Activated T-cell treated with anti-CD3 and anti-CD28 coated beads for 24 hours (primary cell): ENCODE measurements at places on chromosomes 16 and 17.

GRCh38 chr17:15321556-15322251 is 19.7 kb downstream of the TEKT3 start:
- DNase-seq, result no peak

DNA sequence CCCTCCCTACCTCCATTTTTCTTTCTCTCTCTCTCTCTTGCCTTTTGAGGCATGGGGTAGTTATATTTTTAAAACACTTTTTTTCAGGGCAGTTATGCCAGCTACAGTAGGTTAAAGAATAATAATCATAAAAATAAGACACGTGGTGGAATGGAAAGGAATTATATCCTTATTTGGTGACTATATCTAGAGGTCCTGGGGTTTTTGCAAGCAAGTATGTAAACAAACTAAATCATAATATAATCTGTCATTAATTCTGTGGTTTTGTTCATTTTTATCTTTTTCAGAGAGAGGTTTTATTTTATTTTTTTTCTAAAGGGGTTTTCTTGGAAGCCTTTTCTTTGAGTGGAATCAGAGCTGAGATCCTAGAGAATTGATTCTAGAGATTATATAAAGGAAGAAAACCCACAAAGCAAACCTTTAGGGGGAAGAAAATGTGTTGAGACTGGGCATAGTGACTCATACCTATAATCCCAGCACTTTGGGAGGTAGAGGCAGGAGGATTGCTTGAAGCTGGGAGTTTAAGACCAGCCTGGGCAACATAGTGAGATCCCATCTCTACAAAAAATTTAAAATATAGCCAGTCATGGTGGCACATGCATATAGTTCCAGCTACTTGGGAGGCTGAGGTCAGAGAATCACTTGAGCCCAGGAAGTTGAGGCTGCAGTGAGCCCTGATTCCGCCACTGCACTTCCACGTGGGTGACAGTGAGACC is 53.2 kb downstream of the NQO1 start:
- DNase-seq, result no peak

DNA sequence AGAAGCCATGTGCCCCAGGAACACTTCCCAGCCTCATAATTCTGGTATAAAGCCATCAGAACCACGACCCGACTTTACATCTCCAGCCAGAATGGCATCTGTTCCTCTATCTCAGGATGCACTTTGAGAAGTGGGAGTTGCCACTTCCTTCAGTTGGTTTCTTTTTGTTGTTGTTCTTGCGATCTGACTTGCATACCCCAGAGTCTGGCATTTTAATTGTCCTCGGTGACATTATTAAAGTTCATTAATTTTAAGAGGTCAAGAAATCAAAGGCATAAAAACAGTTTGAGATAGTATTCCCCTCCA is 13.5 kb downstream of the MARCHF10 start:
- DNase-seq, result no peak

GRCh38 chr17:18278867-18279266 is 18.4 kb downstream of the MIEF2 start:
- DNase-seq, result no peak

DNA sequence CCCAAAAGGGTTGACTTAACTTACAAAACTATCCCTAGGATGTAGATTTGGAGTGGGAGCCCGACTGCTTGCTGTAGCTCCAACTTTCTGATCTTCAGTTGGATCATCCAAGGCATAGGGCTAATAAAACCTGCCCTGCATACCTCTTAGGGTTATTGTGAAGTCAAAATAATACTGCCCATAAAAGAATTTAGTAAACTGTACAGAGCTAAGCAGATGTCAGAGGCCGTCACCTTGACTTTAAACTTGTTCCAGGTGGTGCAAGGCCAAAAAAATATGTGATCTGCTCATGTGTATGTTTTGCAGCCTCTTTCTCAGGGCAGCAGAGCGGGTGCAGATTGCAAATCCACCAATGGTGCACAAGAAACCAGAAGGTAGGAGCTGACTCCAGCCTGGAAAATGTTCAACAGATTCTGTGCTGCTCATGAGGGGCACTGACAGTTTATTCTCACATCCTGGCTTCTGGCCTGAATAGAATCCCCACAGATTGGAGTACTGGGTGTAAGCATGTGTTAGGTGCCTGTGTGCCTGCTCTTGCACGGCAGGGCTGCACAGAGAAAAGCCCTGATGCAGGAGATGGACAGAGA is 180.7 kb downstream of the MAP2K4 start:
- no peak for DNase-seq

- DNase-seq, result no peak
Measured at GRCh38 chr17:73476890-73477350, 165.1 kb upstream of the CDC42EP4 start.

DNA sequence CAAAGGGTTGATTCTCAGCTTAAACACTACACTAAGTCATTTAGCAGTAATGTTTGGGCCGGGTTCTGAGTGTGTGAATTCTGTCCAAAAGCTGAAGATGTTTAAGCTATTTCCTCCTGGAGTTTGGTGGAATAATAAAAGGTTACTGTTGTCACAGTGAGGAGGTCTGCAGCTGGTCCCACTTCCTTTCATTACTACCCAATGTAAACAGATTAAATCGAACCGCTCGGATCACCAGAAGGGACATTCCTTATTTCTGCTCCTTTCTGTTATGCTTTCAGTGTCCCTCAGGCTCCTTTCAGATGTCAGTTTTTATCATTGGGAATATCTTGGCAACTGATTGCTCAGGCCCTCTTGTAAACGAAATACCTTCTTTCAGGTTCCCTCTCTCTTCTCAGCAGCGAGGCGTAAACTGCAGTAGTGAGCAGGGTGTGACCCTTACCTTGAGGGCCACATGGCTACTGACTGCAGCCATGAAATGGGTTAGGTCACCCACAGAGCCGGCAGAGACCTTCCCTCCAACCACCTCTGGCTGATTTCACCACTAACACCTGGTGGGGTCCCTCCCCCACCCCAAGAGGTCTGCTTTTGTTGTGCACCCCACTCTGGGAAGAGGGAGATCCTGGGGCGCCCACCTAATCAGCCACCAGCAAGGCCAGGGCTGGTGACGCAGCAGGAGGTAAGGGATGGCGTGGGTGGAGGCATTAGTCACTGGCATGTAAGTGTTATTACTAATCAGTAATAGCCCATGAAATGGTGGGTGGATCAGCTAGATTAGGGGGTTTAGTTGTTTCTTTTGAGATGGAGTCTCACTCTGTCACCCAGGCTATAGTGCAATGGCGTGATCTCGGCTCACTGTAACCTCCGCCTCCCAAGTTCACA is 117.6 kb downstream of the VPS53 start:
- peak; percentile 6 for DNase-seq

DNA sequence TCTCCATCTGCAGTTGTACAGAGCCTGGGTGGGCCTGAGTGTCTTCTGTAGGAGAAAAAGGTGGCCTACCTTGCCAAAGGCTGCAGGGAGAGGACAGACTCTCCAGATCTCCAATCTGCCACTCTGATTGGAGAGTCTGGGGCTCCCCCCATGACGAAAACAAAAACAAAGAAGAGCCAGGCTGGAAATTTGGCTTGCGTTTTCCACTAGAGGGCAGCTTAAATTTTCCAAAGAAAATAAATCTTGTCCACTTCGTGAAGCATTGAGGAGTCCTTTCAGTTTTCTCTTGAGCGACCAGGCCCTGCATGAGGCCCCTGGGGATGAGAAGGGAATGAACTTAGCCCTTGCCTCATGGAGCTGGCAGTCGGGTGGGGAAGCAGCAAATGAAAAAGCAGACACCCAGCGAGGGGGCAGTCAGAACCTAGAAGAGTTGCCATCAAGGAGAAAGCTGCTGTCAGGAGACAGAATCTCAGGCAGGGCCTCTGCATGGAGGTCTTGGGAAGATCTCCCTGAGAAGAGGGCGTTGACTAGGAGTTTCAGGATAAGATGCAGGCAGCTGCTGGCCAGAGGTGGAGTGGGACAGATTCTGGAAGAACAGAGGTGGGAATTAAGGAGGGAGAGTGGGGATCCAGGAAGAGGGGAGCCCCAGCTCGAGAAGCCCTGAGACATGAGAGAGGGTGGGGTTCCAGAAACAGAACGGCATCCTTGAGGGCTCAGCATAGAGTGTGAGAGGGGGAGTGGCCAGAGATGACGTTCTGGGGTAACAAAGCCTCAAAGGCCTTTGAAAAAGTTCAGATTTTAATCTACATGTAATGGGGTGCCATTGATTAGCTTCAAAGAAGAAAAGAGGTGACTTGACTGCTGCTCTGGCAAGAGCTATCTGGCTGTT is 8.4 kb upstream of the SHCBP1 start:
- DNase-seq, result no peak

GRCh38 chr17:49580055-49580721 is 4.5 kb downstream of the NXPH3 start:
- DNase-seq, result no peak

DNA sequence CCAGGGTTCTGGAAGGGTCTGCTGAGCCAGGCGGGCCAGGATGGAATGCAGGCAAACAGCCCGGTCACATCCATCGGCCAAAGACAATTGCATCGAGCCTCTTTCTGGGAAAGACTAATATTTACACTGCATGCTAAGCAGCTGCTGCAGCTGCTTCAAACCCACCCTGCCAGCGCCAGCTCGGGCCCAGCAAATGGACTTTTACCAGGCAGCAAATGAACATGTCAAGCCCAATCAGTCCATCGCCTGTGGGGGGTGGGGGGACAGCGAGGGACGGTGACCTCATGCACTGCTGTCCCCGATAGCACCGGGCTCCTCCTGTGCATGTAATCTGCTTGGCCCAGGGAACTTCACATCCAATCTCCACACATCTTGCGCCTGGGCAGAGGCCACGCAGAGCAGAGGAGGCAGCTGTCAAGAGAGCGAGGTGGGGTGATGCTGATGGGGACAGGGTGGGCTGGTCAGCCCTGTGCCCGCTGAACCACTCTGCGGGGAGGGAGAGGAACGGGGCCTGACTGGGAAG is 39.4 kb upstream of the CDH5 start:
- no peak for DNase-seq

- no peak for DNase-seq
Measured at GRCh38 chr17:57873261-57874057, 23.6 kb upstream of the MRPS23 start.

- DNase-seq, result no peak
Measured at GRCh38 chr17:82844796-82845162, 5.0 kb upstream of the ZNF750 start.

DNA sequence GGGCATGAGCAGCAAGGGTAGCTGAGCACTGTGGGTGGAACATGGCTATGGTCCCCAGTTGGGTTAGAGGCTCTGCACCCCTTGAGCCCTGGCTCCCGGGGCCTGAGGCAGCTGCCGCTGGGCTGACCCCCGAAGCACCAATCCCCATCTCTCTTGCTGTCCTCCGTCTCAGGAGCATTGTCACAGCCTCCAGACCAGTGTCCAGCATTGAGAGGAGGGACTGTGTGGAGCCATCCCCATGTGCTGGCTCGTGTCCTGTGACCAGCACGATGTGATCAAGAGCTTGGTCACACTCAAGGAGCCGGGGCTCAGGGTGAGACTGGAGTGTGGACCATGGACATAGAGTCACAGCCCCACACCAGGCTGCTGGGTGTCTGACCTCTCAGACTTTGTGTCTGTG is 2.9 kb downstream of the SMTNL2 start:
- no peak for DNase-seq

- no peak for DNase-seq
Measured at GRCh38 chr17:21613071-21613429, 79.3 kb upstream of the KCNJ18 start.

DNA sequence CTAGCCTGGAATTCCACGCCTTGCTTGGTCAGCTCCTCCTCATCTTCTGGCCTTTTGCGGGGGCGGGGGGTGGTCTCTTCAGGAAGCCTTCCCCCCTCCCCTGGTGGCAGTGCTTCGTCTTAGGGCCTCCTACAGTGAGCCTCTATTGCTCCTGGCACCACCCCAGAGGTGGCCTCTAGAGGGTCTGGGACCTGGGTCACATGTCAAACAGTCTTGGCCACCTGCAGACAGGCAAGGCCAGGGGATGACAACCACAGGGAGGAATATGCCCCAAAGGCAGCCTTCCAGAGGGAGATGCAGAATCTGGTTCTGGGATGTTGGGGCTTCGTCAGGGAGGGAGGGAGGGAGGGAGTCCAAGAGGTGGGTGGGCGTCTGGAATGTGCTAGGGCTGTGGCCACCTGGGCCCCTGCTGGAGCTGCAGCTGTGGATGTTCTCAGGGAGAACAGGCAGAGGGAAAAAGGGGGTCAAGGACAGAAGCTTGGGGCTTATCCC is 50.6 kb downstream of the SMPD3 start:
- no peak for DNase-seq

GRCh38 chr16:66041907-66042306 is 324.6 kb upstream of the CDH5 start:
- DNase-seq, result no peak

- no peak for DNase-seq
Measured at GRCh38 chr17:81655378-81656117, 794 bp downstream of the PDE6G start.

- no peak for DNase-seq
Measured at GRCh38 chr16:51649631-51650030, 498.6 kb upstream of the SALL1 start.

DNA sequence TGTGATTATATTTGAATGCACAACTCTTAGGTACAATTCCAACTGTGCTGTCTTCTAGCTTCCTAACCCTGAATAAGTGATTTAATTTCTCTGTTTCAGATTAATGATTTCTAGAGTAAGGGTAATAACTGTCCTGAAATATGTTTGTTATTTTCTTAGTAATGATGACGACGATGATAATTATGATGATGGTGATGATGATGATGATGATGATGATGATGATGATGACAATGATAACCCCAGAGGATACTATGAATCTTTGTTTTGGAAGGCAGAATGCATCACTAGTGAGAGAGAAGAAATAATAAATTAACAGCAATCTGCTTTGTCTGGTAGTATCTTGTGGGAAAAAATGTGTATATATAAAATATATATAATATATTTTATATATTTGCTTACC is 317.1 kb upstream of the CDH8 start:
- no peak for DNase-seq

DNA sequence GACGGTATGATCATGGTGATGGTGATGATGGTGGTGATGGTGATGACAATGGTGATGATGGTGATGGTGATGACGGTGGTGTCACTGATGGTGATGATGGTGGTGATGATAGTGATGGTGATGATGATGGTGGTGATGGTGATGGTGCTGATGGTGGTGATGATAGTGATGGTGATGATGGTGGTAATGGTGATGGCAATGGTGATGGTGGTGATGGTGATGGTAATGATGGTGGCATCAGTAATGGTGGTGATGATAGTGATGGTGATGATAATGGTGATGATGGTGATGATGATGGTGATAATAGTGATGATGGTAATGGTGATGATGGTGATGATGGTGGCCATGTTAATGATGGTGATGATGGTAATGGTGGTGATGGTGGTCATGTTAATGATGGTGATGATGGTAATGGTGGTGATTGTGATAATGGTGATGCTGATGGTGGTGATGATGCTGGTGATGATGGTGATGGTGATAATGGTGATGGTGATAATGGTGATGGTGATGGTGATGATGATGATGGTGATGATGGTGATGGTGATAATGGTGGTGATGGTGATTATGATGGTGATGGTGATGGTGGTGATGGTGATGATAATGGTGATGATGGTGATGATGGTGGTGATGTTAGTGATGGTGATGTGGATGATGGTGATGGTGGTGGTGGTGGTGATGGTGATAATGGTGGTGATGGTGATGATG is 107.2 kb downstream of the C16orf95 start:
- DNase-seq, result no peak
